ENCODE measurements at places on chromosomes 1 and 21.
A peak's percentile ranks its signal among the peaks of the same experiment; 100 is the strongest.

GRCh38 chr21:32523988-32524719, 61.2 kb downstream of the TCP10L start:
- no peak for DNase-seq

DNA sequence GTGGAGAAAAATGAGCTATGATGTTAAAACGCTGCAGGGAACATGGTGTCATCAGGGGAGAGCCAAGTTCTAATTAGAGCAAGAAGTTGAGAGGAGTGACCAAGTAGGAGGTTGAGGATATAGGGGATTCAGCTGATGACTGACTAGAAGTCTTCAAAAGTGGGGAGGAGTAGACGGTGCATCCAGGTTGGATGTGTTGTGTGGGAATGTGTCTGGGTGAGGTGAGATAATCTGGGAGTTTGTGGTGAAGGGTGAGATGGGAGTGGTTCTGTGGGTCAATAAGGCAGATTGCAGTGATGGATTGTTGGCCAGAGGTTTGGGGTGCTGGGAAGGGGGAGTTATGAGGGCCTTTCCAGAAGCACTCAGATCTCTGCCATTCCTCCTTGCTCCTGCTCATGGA, 72.0 kb upstream of the IRF2BP2 start:
- no peak for DNase-seq

DNA sequence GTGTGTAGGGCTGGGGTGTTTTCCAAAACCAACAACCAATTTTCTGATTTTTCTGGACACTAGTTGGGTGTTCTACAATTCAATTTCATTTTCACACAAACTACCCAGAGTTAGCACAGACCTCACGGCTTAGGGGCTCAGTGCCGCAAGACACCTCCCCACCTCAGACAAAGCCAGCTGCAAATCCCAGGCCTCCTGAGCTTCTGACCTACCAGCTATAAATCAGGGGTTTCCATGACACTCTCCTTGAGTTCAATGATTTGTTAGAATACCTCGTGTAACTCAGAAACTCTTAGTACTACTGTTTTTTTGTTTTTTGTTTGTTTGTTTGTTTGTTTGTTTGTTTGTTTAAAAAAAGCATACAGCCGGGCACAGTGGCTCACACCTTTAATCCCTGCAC, 28.7 kb upstream of the FAM89A start:
- no peak for DNase-seq

- no peak for DNase-seq
Observed at GRCh38 chr1:182386980-182387379, 4.6 kb downstream of the GLUL start.

GRCh38 chr1:214492401-214493075, 58.9 kb downstream of the PTPN14 start:
- DNase-seq = no peak

- DNase-seq = no peak
Observed at GRCh38 chr1:246959944-246960693, 28.4 kb upstream of the AHCTF1 start.

GRCh38 chr1:207440626-207441025, 13.5 kb upstream of the CR2 start:
- DNase-seq = no peak

DNA sequence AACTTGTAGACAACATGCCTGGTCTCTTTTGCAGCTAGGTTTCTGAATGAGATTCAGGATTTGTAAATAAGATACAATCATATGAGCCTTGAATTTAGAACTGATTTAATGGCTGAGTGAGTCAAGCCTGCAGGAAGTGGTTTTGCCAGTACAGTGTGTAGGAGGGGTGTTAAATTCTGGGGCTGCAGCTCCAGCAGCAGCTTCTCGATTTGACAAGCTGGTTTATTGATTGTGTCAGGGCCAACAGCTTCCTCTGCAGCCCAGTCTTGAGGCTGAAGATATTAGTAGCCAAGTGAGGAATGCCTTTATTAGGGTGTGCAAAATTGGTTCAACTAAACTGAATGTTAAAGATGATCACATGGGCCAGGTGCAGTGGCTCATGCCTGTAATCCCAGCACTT, 11.5 kb upstream of the PLA2G5 start:
- peak; percentile 11 for DNase-seq

GRCh38 chr1:28882009-28882628, 32.2 kb upstream of the EPB41 start:
- DNase-seq = peak; percentile 62

DNA sequence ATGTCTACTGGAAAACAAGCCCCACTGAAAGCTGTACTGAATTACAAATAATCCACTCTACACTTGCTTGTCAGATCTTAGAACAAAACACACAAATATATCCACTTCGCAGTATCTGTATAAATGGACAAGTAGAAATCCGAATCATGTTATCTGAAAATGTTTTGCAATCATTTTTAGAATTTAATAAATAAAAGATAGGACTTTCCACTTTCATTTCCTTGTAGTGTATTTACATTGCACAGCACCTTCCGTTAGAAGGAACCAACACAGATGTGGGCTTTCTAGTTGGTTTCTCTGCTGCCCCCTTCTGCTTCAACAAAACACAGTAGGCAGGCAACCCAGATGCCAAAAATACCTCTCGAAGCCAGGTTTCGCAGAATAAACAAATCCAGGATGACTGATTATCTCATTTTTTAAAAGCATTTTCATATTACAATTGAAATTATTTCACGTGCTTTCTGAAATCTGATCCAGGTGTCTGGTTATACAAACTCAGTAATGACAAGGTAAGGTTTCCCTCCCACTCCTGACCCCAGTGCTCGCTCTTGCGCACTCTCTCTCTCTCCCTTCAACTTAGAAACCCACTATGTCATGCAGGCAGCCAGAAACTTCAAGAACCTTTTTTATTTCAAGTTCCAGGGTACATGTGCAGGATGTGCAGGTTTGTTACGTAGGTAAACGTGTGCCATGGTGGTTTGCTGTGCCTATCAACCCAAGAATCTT, 389.9 kb downstream of the SMYD3 start:
- DNase-seq = no peak

- DNase-seq = no peak
Observed at GRCh38 chr21:16337266-16337665, 607.5 kb downstream of the USP25 start.

DNA sequence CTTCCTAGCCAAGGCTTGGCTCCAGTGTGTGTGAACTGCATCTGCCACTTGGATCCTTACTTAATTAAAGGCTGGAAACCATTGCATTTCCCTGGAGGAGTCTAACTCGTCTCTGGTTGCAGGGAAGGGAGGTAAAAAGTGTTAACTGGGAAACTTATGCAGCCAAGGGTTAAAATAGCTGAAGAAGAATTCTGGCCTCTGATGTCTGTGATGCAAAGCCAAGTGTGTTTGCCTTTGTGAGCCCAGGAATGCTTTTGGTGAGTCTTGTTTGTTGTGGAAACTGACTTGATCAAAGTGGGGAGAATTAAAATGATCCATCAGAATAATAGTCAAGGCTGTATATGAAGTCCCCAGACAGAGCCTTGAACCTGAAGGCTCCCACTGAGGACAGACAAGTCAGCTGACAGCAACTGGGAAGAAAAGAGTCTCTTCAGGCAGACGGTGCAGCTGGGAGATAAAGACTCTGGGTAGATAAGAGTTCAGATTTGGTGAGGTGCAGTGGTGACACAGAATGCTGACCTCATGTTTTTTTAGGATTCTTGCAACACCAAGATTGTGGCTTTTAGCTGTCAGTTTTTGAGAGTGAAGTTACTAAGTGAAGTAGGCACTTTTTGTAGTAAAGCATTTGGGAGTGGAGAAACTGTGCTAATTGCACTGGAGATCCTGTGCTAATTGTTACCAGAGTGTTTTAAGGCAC, 59.5 kb upstream of the WLS start:
- DNase-seq = no peak

- DNase-seq = no peak
Observed at GRCh38 chr1:154992721-154993571, 440 bp upstream of the LENEP start.

GRCh38 chr1:21341517-21342078, 51.3 kb upstream of the ECE1 start:
- no peak for DNase-seq

GRCh38 chr1:46041551-46041950, 90.9 kb downstream of the PIK3R3 start:
- no peak for DNase-seq

DNA sequence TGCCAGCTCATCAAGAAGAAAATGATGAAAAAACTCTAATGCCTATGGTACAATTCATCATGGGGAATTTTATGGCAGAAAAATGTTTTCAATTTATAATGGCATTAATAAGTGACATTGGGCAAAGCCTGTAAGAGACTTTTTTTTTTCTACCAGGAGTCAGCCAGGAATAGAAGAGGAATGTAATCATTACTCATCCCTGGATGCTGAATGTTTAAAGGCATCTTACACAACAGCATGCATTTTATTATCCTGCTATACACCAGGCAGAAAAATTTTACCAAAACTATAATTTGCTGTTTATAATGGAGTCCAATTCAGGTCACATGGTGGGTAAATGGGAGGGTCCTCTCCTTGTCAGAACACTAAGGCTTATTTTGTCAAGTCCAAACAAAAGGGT, 189.9 kb upstream of the BEND5 start:
- DNase-seq = no peak

- DNase-seq = no peak
Observed at GRCh38 chr1:56148326-56149193, 430.8 kb downstream of the PLPP3 start.

DNA sequence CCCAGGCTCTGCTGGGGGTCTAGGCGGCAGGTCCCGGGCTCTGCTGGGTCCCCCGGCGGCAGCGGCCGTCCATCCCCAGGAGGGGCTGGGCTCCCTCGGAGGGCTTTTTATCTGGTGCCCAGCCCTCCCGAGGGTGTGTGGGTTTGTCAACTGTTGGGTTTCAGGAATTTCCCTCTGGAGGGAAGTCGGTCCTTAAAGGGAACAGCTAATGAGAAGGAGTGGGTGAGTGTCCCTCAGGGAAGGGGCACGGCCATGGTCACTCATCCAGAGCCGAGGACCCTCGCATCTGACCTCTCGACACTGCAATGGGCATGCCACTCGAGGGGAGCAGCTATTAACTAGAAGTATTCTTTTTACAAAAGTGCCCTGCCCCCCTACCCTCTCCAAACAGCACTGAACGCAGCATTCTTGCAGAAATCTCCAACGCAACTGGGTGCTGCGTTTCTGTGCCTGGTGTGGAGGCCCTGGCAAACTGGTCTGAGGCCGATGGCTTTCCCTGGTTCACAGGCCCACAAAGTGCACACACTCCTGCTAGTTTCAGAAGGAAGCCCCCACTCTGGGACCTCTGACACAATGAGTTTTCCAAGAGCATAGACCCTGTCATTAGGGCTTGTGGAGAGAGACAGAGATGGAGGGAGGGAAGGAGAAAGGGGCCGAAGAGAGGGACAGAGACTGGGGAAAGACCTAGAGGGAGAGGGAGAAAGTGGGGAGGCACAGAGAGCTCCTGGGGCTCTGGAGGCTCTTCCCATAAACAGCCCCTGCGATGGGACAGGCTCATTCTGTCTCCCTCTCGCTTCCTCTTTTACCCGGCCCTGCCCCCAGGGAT, 1.0 kb upstream of the TSPEAR start:
- no peak for DNase-seq

- no peak for DNase-seq
Observed at GRCh38 chr1:91901231-91901630, 15.3 kb upstream of the TGFBR3 start.

- DNase-seq = no peak
Observed at GRCh38 chr1:83033682-83034081, 965.2 kb downstream of the TTLL7 start.

GRCh38 chr1:37151789-37152188, 117.5 kb upstream of the GRIK3 start:
- no peak for DNase-seq

DNA sequence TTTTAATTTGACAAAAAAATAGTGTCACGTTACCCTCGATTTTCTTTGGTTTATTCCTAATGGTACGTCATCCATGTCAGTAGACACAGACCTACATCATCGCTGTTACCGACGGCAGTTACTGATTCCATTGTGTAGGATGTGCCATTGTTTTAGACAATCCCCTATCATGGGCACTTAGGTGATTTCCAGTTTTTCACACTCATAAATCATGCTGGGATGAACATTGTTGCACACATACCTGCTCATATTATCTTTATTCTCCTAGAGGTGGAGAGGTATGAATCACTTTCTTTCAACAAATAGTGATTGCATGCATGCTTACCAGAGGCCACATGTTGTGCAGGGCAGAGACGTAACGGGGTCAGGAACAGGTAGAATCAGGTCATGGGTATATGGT, 79.7 kb upstream of the EFHD2 start:
- no peak for DNase-seq

DNA sequence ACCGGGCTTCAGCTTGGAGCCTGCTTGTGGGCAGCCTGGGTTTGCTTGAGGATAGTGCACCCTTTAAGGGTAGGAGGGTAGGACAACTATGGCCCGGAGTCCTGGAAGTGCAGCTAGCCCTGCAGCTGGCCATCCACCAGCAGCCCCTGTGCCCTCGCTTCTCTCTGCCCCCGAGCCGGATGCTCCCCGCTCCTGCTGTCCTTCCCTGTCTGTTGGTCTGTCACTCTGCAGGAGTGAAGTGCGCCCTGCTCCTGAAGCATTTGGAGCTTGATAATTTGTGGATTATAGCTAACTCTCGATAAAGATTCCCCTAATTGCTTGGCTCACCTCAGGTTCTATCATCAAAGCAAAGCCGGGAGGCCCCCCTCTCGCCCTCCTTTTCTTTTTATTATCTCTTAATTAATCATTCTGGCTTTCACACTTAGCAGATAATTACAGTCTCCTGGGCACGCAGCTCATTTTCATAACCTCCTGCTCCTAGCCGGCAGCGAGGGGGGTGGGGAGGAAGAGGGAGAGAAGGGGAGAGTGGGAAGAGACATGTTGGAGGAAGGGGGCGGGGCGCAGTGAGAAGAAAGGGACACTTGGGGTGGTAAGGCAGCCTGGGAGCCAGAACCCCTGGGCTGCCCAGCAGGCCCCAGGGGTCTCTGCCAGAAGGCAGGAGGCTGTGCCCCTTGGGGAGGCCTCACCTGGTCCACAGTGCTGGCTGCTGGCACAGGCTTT, 14.4 kb downstream of the KIRREL1 start:
- no peak for DNase-seq

DNA sequence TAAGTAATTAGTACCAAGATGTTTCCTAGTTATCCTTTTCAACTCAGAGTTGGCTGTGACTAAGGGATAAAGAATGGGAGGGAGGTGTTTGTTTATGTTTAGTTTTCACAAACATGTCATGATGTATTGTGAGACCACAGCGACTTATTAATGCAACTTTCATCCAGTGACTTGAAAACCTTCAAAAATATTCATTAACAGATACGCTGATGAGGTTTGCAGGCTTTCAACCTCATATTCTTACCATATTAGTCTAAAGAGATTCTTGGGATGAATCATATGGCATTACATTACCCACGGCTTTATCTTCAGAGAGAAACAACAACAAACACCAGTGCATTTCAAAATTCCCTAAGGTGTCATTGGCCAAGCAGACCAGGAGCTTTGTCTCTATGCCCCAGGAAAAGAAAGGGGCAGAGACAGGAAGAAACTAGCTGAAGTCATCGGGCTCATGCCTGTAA, 36.4 kb downstream of the PALMD start:
- no peak for DNase-seq

- no peak for DNase-seq
Observed at GRCh38 chr1:221106616-221107015, 227.4 kb downstream of the HLX start.

GRCh38 chr1:90186506-90187322, 191.8 kb downstream of the ZNF326 start:
- DNase-seq = no peak

Data from stimulated activated CD8-positive, alpha-beta memory T cell treated with anti-CD3 and anti-CD28 coated beads, Interleukin-2, amount 100 ng/mL, for 48 hours (primary cell).